Tibial nerve (tissue), 4 donors: ENCODE measurements at places on chromosomes 12 and 14.

DNA sequence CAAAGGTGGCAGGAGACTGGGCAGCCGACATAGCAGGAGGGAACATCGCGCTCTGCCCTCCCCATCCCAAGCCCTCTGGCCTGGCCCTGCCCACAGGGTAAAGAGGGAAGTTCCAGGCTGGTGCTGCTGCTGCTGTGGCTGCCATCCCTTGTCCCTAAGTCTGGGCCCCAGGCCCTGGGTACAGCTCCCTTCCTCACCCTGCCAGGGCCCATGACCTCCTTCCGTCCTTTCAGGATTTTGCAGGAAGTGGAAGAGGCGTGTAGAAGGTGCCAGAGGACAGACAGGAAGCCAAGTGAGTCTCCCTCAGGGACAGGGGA, 14.7 kb upstream of the NCOR2 start:
- H3K36me3 ChIP-seq = no peaks in the 10 kb centered on the region
- H3K4me3 ChIP-seq = no peak overlapping the region
- no peaks in the 10 kb centered on the region for H3K27me3 ChIP-seq
- peaks cover 8% of the 10 kb centered on the region for H3K4me1 ChIP-seq
- no peak for DNase-seq

DNA sequence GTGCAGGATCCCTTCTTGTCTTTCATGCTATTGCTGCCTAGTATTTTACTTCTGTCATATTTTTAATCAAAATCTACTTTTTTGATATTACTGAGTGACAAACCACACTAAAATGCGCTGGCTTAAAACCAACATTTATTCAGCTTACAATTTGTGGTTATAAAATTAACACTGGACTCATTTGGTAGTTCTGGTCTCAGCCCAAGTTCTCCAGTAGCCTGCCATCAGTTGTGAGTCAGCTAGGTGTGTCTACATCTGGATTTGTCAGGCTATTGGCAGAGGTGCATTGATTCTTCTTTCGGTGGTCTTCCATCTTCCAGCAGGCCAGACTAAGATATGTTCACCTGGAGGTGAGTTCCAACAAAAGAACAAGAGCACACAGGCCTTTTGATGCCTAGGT, 765.1 kb upstream of the FBXO33 start:
- H3K36me3 ChIP-seq = no peaks in the 10 kb centered on the region
- no peak overlapping the region for H3K4me3 ChIP-seq
- H3K27ac ChIP-seq = no peak overlapping the region
- DNase-seq = no peak
- H3K27me3 ChIP-seq = no peaks in the 10 kb centered on the region

DNA sequence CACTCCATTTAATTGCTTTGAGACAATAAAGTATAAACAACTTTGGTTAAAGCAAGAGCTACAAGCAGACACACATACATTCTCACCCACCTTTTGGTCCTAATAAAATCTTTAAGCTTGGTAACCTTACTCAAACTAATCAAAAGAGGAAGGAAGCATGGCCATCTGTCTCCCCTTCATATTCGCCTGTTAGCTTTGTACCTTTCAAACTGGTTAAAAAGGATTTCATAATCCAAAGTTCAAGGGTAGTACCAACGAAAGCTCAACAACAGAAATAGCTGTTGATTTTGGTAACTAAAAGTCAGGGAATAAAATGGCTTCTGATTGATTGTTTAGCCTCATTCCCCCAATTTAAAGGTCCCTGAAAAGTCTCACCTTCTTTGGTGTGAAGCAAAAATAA, 456.9 kb downstream of the BCAT1 start:
- H3K27ac ChIP-seq = no peak overlapping the region
- no peaks in the 10 kb centered on the region for H3K27me3 ChIP-seq
- DNase-seq = no peak
- H3K36me3 ChIP-seq = no peaks in the 10 kb centered on the region
- peaks cover 33% of the 10 kb centered on the region for H3K4me1 ChIP-seq

DNA sequence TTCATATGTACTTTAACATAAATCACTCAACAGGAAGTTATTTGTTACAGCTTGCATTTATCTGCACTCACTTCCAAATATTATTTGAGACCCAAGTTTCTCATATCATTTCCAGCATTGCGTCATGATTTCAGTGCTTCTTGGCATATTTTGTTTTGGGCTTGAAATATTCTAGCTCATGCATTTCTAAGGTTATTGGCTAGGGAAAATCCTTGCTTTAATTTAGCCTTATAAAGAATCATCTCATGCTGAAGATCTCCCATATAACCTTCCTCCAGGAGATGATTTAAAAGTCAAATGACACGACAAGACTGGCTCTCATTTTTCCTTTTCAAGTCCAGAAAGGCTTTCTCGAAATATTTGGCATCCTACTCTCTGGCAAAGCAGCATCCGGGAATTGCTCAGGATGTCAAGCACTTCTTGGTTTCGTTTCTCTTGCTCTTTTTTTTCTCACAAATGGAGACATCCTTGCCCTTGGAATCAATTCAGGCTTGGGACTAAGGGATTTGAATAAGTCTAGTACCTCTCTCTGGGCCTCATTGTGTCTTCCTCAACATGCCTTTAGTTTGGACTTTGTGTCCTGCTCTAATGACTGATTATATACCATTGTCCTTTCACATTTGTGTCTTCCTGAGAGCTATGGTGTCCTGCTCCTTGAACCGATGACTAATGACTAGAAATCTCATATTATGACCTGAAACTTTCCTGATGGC, 295.0 kb downstream of the RMST start:
- H3K36me3 ChIP-seq = no peaks in the 10 kb centered on the region
- no peaks in the 10 kb centered on the region for H3K4me1 ChIP-seq
- H3K27me3 ChIP-seq = no peaks in the 10 kb centered on the region
- H3K4me3 ChIP-seq = no peak overlapping the region
- DNase-seq = no peak

DNA sequence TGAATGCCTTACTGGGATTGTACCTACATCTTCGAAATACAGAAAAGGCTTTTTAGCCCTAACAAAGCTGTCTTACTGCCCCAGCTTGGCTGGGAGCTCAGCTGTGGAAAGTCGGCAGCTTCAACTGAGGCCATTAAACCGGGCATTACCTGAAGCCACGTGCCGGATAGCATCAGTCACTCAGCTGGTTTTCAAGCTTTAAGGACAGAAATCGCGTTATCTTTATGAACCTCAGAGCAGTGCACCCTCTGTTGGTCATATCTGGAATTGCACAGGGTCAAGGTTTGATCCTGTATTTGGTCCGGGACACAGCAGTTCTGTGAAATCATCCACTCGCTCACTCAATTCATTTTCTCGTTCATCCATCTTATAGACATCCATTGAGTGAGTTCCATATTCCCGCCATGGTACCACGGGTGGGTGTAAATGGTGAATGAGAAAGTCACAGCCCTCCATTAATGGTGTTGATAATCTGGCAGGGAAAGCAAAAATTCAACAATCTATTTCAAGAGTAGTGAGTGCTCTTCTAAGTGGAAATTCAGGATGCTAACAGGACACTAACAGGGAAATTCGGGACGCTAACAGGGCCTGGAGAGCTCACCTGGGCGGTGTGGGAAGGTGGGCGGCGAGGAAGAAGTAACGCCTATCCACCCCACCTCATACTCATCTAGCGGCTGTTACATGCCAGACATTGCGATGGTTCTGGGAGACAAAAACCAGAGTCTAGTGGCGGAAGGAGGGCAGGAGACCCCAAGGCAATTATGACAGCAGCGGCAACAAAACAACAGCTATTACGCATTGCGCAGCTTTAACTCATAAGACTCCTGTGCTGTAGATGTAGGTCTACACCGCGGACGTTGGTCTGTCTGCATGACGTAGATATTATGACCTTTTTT, 60.6 kb upstream of the TCL1A start:
- no peaks in the 10 kb centered on the region for H3K4me1 ChIP-seq
- no peaks in the 10 kb centered on the region for H3K36me3 ChIP-seq
- peak; percentile 35 for DNase-seq
- no peak overlapping the region for H3K27ac ChIP-seq
- H3K27me3 ChIP-seq = no peaks in the 10 kb centered on the region

- no peaks in the 10 kb centered on the region for H3K36me3 ChIP-seq
- DNase-seq = no peak
- H3K27ac ChIP-seq = no peak overlapping the region
- H3K27me3 ChIP-seq = no peaks in the 10 kb centered on the region
Measured at GRCh38 chr12:1130164-1130563, 139.1 kb downstream of the ERC1 start.

DNA sequence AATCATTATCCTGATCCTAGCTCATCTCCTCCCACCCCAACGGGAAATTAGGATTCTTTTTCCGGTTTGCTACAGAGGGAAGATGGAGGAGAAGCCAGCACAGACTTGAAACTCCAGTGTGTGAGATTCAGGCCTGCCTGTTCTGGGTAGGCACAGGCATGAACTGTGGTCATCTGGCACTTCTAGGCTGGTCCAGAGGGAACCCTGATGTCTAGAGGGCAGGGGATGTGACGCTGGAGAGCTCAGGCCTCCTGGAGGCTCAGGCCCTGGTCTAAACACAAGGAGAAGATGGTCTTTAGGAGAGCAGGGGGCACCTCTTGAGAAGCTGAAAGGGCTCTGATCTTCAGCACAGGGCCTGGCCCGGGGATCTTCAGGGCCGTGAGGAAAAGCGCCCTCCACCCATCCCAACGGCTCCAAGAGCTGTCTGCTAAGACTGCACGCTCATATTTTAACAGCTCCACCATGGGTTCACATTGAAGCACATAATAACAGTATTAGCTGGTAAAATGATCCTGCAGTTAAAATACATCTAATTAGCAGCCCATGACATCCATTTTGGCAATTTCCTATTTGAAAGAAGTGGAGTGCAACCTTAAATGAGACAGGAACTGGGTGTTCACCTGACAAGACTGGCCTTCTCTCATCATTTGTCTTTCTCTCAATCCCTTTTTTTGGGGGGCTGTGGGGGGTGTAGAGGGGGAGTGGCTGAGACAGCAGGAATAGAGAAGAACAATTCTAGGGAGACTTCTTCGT, 35.4 kb downstream of the BCL11B start:
- DNase-seq = no peak
- H3K36me3 ChIP-seq = no peaks in the 10 kb centered on the region
- peaks cover 20% of the 10 kb centered on the region for H3K27me3 ChIP-seq

DNA sequence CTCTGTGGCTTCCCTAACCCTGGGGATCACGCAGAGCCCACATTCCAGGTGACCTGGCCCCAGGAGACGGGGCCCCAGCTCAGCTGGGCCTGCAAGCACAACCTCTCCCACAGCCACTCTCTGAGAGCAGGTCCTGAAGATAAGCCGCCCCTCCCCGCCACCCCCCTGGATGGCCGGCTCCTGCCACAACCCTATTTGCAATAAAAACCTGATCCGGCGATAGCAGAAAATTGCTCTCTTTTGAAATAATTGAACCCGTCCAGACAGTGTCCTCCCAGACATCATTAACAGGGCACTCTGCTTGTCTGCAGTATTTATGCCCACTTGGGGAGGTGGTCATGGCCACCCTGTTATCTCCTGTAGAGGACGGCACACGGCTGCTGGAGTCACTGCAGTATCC, 5.0 kb downstream of the C14orf180 start:
- H3K36me3 ChIP-seq = no peaks in the 10 kb centered on the region
- H3K4me1 ChIP-seq = no peaks in the 10 kb centered on the region
- no peak overlapping the region for H3K27ac ChIP-seq
- no peak for DNase-seq
- no peak overlapping the region for H3K4me3 ChIP-seq
- H3K27me3 ChIP-seq = peaks cover 6% of the 10 kb centered on the region

DNA sequence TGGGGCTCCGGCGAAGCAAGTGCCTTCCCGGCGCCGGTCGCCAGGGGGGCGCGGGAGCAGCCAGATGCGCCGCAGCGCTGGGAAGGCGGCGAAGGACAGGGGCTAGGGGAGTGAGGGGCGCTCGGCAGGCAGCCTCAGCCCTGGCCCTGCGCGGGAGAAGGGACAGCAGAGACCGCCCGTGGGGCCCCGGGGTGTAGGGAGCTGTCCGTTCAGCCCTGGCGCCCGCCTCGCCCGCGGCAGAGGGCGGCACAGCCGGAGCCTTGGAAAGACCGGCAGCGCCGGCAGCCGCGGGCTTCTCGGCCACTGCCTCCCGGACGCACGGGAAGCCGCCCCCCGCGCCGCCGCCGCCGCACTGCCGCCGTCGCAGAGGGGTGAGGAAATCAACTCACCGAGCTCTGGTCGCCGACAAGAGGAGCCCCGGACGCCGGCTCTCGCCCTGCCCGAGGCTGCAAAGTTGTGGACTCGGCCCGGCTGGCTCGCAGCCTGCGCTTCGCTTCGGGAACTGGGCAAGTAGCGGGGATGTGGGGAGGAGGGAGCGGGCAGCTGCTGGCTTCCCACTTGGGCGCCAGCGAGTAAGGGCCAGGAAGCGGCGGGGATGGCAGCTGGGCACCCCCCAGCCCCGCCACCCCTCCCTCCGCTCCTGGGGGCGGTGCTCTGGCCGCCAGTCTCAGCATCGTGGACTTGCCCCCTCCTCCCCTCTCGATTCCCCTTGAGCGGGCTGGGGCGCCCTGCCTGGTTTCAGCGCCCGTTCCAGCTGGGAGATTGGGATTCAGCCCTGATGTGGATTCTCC, at the start of gene ZDHHC22:
ZDHHC22 (minus strand) TSS at position 578 of the 791 bp plus-strand sequence. CDS start 2,053 bp downstream, outside the sequence.
- H3K4me1 ChIP-seq = peaks cover 14% of the 10 kb centered on the region
- DNase-seq = no peak
- peak within 1 kb of the TSS; percentile 15 for H3K4me3 ChIP-seq
- no peak within 1 kb of the TSS for H3K27ac ChIP-seq
- H3K36me3 ChIP-seq = no peaks in the 10 kb centered on the region

DNA sequence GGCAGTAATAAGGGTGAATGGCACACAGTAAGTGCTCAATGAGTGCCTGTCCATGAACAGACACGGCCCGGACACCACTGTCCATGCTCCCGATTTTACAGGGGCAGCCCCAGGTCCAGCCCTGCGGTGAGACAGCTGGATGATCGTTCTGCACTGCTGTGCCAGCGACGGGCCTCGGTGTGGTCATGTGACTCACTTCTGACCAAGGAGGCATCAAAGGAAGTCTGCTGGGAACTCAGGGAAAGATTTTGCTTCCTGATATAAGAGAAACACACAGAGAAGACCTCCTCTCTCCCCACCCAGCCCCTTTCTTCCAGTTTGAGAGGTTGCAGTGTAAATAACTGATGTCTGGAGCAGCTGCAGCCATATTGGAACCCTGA, 126.6 kb downstream of the SCARB1 start:
- H3K27ac ChIP-seq = peak overlapping the region; percentile 75
- no peak for DNase-seq
- H3K4me3 ChIP-seq = no peak overlapping the region
- H3K36me3 ChIP-seq = no peaks in the 10 kb centered on the region
- no peaks in the 10 kb centered on the region for H3K4me1 ChIP-seq

GRCh38 chr12:94553130-94553519, 93.5 kb upstream of the CEP83 start:
- no peak overlapping the region for H3K4me3 ChIP-seq
- DNase-seq = no peak
- H3K36me3 ChIP-seq = no peaks in the 10 kb centered on the region
- no peaks in the 10 kb centered on the region for H3K27me3 ChIP-seq
- peaks cover 7% of the 10 kb centered on the region for H3K4me1 ChIP-seq
- no peak overlapping the region for H3K27ac ChIP-seq

- no peaks in the 10 kb centered on the region for H3K36me3 ChIP-seq
- no peak overlapping the region for H3K27ac ChIP-seq
- no peak overlapping the region for H3K4me3 ChIP-seq
- no peak for DNase-seq
- H3K27me3 ChIP-seq = no peaks in the 10 kb centered on the region
- H3K4me1 ChIP-seq = no peaks in the 10 kb centered on the region
Measured at GRCh38 chr12:117485984-117486839, 124.8 kb upstream of the NOS1 start.
